ENCODE measurements at places on chromosomes 4 and X.

- no peak for DNase-seq
Observed at GRCh38 chr4:2226261-2226660, 15.7 kb downstream of the HAUS3 start.

- DNase-seq: no peak
Observed at GRCh38 chr4:142566777-142567176, 279.3 kb downstream of the INPP4B start.

DNA sequence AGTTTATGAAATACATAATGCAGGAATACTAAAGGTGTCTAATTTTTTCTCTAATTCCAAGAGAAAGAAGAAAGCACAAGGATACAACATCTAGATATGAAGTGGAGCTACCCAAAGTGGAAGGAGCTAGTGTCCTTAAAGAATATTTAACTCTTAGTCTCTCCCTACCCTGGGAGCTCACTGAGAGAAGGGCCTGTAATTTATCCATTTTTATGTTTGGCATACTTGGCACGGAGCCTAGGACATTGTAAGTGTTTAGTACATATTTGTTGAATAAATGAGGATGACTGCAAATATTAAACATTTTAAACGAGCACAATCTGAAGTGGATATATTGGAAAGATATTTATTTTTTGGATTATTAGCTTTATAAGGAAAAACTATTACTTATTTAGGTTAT, 674.8 kb downstream of the IQCM start:
- DNase-seq: no peak

- DNase-seq: no peak
Observed at GRCh38 chr4:94338681-94339351, 3.8 kb downstream of the HPGDS start.

DNA sequence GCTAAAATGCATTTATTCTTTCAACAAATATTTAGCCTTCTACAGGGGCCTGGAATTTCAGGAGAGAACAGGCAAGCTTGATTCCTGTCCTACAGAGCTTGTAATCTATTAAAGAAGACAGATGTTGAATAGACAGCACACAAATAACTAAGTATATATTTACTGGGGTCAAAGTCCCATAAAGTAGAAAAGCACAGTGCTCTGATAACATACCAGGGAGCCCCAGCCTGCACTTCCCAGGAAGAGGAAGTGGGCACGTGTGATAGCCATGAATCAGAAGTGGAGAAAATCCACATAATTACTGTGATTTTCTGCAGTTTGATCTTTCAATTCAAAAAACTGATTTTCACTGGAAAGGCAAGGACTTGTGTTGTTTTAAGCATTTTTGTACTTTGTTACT, 129.1 kb downstream of the EGF start:
- no peak for DNase-seq

- no peak for DNase-seq
Observed at GRCh38 chr4:108965472-108966076, 202.7 kb upstream of the ETNPPL start.

DNA sequence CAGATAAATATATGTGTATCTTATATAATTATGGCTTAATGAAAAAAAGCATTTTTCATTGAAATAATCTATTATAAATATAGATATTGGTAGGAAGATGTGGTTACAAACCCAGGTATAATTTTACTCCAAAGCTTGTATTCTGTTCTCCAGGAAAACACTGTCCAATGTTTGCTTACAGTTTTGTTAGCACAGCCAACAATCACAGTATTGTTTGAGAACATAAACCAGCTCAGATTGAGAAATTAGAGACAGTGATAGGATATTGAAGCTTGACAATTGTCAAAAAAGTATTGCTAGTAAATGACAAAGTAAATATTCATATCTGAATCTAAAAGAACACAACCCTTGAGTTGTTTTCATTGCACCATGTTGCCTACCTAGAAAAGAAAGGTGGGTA, 228.8 kb downstream of the ADGRL3 start:
- DNase-seq: no peak

GRCh38 chr4:48078862-48079655, 55.0 kb downstream of the TXK start:
- DNase-seq: no peak

DNA sequence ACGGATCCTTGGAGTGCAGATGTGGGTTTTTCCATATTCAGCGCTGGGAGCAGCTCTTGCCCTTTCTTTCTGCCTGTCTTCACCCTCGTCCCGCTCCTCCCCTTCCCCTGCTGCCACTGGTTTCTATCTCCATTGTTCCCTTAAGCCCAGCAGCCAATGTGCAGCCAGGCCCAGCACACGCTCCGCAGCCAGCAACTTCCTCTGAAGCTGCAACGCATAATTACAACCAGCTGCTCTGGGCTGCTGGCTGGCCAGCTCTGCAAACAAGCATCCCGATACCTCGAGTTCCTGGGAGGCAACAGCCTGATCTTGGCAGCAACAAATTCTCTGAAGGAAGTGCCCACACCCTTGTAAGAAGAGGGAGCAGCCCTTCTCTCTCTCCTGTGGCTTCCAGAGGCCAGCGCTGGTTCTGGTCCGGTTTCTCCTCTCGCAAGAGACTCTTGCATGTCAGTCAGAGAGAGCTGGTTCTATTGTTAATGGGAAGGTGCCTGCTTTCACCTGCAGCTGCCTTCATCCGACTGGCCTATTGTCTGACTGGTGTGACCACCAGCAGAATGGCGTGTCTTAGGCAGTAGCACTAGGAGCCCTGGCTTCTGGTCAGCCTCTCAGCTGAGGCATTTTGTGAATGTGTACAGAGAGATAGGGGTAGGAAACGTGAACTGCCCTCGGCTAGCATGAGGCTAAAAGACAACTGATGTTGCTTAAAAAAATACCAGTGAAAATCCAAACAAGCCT, 83.8 kb upstream of the MAML3 start:
- DNase-seq: peak; percentile 93

DNA sequence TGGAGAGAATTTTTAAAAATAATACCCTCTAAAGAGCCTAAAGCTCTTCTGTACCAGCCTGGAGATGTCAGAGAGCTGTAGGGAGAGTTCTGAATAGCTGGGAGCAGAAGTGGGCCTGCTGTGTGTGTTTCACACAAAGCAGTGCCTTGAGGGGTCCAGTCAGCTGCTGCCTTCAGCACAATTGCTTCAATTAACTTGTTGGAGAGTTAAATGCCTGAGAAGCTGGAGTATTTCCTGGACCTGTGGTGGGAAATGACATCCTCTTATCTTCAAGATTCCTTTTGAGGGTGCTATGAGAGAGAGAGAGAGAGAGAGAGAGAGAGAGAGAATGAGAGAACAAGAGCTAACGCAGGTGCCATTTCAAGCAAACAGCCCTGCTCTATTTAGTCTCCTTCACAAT, 96.2 kb upstream of the IL1RAPL2 start:
- peak; percentile 15 for DNase-seq

DNA sequence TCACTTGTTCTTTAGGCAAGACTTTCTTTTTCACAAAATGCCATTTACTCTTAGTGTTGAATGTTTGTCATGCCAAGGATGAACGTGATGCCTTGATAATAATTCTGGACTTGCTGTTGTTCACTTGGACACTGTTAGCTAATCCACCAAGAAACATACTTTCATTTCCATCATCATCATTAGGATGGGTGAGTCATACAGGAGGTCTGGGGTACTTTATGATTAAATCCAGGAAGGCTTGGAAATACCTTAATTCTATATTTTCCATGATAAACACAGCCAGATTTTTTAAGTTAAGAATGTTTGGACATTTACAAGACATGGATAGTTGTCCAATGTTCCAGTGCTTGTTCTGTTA, 260.7 kb upstream of the GIMD1 start:
- no peak for DNase-seq

DNA sequence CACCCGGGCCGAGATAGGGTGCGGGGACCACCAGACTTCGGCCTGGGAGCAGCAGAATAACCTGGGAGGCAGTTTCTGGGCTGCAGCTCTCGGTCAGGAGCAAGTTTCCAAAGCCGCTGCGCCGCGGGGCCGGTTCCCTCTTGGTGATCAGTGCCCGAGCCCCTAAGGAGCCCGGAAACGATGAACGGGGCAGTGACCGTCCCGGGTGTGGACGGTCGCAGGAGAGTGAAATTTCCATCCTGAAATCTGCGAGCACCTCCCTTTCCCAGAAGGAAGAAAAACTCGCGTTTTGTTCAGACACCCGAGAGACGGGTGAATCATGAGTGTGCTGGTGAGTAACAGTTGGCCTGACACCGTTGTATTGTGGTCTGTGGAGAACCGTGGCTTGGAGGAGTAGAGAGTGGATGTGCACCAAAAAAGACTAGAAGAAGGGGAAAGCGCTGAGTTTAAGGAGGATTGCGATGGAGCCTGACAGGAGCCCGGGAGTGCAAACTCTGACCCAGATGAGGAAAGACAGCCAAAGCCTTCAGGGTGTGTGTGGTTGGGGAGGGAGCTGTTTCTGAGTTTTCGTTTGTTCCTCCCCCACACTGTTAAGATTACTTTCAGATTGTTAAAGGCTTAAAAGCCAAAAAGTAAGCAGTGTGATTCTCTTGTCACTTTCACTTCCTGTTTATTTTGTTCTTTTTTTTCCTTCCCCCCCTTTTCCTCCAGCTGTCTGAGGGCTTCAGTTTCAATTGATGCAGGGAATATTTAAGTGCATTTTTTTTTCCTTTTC, 828 bp downstream of the MCUB start:
- peak; percentile 24 for DNase-seq

- no peak for DNase-seq
Observed at GRCh38 chr4:105184316-105184980, 37.8 kb downstream of the TET2 start.

- no peak for DNase-seq
Observed at GRCh38 chr4:108044951-108045686, 55.4 kb downstream of the HADH start.

- DNase-seq: peak; percentile 54
Observed at GRCh38 chr4:138938366-138938690, 77.3 kb upstream of the NOCT start.

DNA sequence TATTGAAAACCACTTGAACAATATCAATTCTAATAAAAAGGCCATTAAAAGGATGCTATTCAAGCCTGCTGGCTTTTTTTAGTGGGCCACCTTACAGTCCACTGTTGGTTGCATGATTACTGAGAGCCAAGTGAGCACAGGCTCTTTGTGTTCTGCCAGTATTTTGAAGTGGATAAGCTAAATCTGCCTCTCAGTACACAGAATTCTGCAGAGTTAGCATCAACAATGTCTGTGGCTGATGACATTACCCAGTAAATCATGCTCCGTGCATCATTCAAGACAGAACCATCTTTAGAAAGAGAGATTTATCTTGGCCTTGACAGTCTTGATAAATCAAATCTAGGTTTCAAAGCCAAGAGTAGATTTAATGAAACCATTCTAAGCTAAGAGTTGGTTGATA, 119.0 kb upstream of the GNPDA2 start:
- no peak for DNase-seq

DNA sequence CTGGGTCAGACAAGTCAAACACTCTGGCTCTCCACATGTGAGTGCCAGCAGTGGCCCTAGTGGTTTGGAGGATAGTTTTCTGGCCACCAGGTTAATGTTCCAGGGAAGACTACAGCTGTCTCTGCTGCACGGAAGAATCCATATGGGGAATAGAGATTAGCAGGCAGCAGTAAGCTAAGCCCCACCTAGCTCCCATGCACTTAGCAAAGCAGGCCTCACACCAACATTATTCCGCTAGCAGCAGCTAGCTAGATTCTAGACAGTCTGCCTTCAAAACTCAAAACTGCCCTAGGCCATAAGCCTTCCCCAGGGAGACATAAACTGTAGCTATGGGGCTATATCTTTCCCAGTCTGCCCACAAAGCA, 203.4 kb downstream of the CHIC1 start:
- DNase-seq: no peak

DNA sequence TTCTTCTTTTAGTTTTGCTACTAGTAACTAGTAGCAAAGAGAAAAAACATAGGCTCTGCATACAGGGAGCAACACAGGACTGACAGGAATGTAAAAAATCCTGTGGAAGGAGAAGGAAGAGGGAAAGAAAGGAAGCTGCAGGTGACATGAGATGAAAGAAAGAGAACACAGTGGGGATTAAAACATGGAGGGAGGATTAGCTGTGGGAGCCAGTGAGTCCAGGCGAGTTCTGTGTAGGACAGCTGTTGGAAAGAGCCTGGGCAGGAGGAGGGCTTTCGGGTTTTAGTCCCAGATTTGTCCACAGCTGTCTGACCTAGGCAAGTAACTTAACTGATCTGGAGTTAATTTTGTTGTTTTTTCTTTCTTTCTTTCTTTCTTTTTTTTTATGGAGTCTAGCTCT, 21.6 kb downstream of the CCNG2 start:
- DNase-seq: peak; percentile 85

DNA sequence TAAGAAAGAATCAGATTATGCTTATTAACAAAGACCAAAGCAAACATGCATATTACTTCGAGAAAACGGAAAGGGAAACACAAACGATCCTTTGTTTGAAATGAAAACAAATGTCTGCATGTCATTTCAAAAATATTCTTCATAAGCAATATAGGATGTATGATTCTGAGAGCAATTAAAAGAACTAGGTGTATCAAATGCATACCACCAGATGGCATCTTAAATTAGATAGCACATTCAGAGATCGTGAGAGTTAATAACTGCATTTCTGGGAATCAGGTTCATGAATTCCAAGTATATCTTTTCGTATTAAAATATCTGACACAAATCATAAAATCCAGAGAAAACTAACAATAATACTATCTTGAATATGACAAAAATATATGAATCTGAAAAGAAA, 159.5 kb downstream of the PPP3CA start:
- no peak for DNase-seq

GRCh38 chr4:153731239-153731638, 28.6 kb downstream of the RNF175 start:
- no peak for DNase-seq

DNA sequence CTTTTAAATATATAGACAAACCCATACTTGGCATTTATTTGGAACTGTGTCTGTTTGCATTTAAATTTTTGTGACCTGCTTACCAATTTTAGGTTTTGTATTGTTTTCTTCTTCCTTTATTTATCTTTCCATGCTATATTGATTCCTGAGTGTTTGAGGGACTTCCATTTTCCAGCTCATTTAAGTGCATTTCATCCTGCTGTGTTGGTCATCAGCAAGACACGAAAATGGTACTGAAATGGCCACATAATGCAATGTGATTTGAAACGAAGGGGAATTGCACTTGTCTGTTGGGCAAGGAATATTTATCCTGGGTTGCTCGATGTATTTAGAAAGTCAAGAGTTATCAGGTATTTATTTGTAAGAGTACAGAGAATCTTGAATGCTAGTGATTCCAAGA, 524.3 kb upstream of the MAGEB2 start:
- no peak for DNase-seq

- DNase-seq: no peak
Observed at GRCh38 chr4:53686521-53686920, 95.2 kb upstream of the LNX1 start.

DNA sequence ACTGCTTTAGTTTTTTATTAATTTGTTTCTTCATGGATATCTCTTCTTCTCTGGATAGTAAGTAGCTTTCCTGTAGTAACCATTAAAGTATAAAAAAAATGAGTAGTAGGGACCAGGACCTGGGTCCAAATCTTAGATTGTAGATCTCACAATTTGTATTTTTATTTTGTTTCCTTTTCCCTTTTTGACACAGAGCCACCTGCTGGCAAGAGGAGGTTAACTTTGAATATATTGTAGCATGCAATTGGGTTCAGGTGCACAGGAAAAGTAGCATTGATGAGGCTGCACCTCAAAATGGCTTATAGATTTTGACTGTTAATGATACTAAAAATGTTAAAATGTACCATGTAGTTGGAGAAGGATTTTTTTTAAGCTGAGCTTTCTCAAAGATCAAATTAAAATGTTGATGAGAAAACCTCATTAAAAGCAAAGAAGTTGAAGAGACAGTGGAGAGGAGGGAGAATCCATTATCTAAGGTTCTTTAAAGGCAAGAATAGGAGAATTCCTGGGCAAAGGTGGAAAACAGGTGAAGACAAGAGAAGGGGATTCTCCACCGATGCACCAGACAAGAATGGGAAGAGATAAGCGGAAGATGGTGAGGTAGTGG, 48.3 kb upstream of the HPGDS start:
- peak; percentile 11 for DNase-seq

- DNase-seq: peak; percentile 69
Observed at GRCh38 chrX:103817502-103817901, 14.6 kb downstream of the RAB9B start.

Measured in neural progenitor cell (in vitro differentiated cells).